Stimulated activated CD4-positive, alpha-beta T cell treated with anti-CD3 and anti-CD28 coated beads, TNF-alpha, amount 100 ng/mL, for 48 hours (primary cell): ENCODE measurements at places on chromosomes 5 and 9.

- DNase-seq, result no peak
Measured at GRCh38 chr9:79490657-79491248, 81.0 kb upstream of the TLE4 start.

DNA sequence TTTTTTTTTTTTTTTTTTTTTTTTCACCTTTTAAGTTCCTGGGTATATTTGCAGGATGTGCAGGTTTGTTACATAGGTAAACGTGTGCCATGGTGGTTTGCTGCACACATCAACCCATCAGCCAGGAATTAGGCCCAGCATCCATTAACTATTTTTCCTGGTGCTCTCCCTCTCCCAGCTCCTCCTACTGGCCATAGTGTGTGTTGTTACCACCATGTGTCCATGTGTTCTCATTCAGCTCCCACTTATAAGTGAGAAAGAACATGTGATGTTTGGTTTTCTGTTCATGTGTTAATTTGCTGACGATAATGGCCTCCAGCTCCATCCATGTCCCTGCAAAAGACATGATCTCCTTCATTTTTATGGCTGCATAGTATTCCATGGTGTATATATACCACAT lies 350.5 kb downstream of the MAN2A1 start:
- no peak for DNase-seq

- no peak for DNase-seq
Measured at GRCh38 chr9:132955768-132956167, 11.4 kb upstream of the TSC1 start.

GRCh38 chr5:74560245-74560644 lies 80.3 kb downstream of the ENC1 start:
- no peak for DNase-seq
